ENCODE measurements at places on chromosomes 11 and 22.
A peak's percentile ranks its signal among the peaks of the same experiment; 100 is the strongest.

GRCh38 chr22:38172832-38173640 is 8.6 kb downstream of the PLA2G6 start:
- no peak for DNase-seq

DNA sequence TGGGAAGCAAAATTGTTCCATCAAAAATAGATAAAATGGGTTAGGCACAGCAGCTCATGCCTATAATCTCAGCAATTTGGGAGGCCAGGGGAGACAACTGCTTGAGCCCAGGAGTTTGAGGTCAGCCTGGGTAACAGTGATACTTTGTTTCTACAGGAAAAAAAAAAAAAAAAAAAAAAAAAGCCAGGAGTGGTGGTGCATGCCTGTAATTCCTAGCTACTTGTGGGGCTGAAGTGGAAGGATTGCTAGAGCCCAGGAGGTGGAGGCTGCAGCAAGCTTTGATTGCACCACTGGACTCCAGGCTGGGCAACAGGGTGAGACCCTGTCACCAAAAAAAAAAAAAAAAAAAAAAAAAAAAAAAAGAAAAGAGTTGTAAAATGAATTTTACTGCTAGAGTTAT is 49.6 kb downstream of the KIF18A start:
- no peak for DNase-seq

DNA sequence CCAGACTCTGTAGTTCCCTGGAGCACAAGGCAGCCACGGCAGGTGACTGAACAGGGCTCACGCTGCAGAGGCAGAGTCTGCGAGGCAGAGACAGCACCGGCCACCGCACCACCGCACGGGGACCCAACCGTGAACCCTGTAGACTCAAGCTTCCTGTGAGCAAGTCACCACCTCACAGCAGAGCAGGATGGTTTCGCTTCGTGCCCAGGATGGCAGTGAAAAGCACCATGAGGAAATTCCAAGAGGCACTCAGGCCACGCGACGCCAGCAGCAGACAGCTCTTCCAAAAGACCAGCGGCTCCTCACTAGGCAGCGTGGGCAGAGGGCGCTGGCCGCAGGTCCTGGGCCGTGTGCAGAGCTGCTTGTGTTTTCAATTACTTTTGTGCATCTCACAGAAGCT is 24.5 kb downstream of the BRD1 start:
- no peak for DNase-seq

GRCh38 chr22:49514641-49515040 is 313.0 kb downstream of the BRD1 start:
- DNase-seq, result no peak

GRCh38 chr11:117997406-117997805 is 11.2 kb downstream of the IL10RA start:
- DNase-seq, result no peak

GRCh38 chr11:105738986-105739795 is 129.3 kb downstream of the GRIA4 start:
- DNase-seq, result no peak

- no peak for DNase-seq
These were observed 170.3 kb downstream of the KIRREL3 start for GRCh38 chr11:126830216-126830806.

- DNase-seq, result no peak
These were observed 24.8 kb downstream of the FAM118A start for GRCh38 chr22:45334528-45334927.

DNA sequence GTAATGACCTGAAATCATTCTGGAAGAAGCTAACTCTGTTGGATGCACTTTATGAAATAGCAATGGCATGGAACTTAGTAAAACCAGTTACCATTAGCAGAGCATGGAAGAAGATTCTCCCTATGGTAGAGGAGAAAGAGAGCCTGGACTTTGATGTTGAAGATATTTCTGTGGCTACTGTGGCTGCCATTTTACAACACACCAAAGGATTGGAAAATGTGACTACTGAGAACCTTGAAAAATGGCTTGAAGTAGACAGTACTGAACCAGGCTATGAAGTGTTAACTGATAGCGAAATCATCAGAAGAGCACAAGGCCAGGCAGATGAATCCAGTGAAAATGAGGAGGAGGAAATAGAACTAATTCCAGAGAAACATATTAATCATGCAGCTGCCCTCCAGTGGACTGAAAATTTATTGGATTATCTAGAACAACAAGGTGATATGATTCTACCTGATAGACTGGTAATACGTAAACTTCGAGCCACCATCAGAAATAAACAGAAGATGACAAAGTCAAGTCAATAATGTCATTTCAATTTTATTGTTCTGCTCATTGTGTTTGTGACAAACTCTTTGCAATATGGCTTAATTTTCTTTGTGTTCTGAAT is 2.0 kb downstream of the JRKL start:
- no peak for DNase-seq

GRCh38 chr11:84256618-84257017 is 970.5 kb upstream of the CCDC90B start:
- no peak for DNase-seq

GRCh38 chr22:42167066-42167465 is 36.5 kb upstream of the CYP2D6 start:
- DNase-seq, result no peak

DNA sequence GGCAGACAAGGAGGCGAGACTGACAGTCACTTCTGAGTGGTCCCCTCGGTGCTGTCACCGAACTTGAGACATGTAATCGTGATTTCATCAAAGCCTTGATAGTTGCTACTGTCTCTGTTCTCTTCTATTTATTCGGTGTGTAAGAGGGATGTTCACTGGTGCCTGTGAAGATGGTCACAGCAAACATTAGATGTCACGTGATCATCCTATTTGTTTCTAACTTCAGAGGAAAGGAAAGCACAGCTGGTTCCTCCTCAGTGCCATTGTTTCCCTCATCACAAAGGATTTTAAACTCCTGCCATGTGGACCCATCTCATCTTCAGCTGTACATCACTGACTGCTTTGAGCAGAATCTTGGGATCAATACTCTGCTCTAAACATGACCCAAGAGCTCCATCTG is 73.1 kb upstream of the CLMP start:
- DNase-seq, result no peak

DNA sequence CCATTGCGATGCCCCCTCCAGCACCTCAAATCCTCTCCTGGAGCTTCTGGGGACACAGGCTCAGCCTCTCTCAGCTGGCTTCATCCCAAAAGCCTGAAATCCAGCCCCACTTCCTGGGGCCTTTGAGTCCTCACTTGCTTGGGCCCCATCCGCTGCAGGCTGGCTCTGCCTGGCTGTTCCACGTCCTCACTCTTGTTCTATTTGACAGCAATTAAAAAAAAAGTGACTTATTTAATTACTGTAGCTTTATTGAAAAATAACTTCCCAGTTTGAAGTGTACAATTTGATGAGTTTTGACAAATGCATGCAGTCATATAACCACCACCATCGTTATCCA is 27.2 kb downstream of the PARVG start:
- DNase-seq, result no peak

GRCh38 chr22:21726650-21727049 is 8.9 kb downstream of the YPEL1 start:
- DNase-seq, result no peak

DNA sequence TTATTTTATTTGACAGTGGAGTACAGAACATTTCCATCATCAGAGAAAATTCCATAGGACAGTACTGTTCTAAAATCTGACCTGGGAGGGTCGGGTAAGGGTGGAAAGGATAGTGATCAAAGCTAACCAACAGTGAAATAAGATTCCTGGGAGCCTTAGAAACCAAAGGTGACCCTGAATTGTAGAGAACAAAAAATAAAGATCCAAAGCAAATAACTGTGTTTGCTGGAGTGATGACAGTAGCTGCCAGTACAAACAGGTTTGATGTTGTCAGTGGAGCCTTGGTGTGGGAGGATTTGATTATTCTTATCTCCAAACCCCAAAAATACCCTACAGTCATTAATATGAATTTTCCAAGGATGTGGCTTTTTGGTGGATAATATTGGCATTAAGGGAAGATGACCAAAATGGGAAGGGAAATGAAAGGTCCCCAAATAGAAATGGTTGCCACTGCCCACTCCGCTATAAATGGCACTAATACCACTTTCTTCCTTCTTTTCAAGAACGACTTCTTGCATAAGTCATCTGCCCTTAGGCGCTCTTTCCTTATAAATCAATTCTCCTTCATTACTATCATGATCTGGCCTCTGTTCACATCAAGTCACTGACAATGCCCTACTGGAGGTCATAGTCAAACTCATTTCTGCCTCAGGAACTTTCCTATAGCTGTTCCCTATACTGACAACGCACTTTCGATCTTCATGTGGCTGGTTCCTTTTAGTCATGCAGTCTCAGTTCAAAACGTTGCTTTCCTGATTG is 44.4 kb downstream of the EHF start:
- no peak for DNase-seq

DNA sequence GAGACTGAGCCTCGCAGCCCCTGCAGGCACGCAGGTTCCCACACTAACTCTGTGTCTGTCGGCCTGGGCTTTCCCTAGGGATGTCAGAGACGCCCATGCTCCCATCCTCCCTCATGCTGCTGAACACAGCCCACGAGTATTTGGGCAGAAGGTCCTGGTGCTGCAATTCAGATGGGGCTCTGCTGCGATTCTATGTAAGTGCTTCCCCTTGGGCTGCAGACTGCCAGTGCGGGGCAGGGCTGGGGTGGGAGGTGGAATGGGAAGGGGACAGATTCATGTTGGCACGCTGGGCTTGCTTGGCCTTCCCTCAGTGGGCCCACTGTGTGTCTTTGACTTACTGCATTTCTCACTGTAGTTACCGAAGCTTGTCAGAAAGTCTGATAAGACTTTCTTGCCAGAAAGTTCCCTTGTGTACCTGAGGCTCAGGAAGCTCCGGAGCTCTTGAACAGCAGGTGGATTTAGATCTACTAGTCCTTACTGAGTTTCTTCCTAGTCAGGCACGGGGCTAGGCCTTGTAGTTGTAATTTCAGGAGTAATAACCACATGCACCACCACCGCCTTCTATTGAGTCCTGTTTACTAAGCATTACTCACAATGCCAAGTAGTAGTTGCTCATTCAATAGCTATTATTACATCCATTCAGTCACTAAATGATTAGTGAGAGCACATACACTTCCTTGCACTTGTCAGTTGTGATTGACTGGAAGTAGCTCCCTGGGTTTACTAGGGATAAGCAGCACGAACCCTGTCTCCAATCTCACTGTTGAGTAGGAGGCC is 65.2 kb downstream of the CABIN1 start:
- DNase-seq, result no peak

DNA sequence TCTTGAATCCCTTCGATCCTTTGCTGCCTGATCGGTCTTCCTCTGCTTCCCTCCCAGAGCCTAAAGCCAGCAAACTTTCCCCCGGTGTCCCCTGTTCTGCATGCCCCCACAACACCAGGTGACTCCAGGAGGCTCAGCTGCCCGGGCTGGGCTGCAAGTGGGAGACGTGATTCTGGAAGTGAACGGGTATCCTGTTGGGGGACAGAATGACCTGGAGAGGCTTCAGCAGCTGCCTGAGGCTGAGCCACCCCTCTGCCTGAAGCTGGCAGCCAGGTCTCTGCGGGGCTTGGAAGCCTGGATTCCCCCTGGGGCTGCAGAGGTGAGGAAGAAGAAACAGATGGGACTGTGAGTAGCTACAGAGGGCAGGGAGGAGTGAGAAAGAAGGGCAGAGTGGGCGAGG is 3.6 kb downstream of the NHERF4 start:
- no peak for DNase-seq

DNA sequence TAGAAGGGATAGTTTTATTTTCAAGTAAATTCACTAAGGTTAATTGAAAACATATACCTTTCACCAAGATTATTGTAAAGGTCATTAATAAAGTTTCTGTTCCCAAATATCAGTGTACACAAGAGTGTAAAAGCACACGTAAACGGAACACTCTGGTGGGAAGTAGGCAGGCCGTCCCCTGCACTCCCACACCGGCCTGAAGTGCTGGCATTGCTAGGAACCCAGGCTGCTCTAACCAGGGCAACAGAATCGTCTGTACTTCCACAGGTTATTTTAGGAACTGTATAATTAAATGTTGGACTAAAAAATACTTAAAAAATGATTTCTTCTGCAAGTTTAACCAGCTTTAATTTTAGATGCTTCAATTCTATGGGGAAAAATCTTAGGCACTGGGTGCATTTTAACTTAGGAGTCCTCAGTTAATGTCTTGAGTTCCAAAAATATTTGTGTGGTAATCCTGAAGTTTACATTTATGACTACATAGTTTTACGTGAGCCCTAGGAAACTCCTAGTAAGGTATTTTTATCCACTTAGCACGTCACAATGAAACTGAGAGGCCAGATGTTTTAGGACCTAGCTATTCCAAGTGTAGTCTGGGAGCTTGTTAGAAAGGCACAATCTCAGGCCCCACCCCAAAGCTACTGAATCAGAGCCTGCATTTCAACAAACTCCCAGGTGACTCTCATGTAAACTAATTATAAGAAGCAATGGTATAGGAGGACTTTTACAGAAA is 31.2 kb downstream of the KMT5B start:
- no peak for DNase-seq

DNA sequence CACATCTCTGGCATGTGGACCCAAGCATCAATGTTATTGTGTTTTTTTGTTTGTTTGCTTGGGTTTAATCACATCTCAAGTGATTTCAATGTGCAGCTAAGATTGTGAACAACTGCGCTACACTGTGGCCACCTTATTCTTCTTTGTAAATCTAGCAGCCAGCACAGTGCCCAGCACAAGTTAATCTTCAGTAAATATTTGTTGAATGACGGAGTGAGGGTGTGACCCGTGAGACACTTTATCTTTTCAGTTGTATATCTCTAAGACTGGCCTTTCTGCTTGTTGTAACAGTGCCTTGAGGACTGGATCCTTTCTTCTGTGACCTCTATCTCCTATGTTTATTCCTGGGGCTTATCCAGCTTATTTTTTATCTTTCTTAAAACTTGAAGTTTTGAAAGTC is 21.4 kb upstream of the AMOTL1 start:
- no peak for DNase-seq

GRCh38 chr11:102177974-102178631 is 67.9 kb downstream of the YAP1 start:
- peak; percentile 72 for DNase-seq

GRCh38 chr11:34317036-34317360 is 40.8 kb downstream of the ABTB2 start:
- DNase-seq, result no peak

Measured in skeletal muscle cell (primary cell).